ENCODE measurements at places on chromosomes 2 and 18.

GRCh38 chr2:126660971-126661370 is 5.0 kb downstream of the GYPC start:
- no peak for DNase-seq

DNA sequence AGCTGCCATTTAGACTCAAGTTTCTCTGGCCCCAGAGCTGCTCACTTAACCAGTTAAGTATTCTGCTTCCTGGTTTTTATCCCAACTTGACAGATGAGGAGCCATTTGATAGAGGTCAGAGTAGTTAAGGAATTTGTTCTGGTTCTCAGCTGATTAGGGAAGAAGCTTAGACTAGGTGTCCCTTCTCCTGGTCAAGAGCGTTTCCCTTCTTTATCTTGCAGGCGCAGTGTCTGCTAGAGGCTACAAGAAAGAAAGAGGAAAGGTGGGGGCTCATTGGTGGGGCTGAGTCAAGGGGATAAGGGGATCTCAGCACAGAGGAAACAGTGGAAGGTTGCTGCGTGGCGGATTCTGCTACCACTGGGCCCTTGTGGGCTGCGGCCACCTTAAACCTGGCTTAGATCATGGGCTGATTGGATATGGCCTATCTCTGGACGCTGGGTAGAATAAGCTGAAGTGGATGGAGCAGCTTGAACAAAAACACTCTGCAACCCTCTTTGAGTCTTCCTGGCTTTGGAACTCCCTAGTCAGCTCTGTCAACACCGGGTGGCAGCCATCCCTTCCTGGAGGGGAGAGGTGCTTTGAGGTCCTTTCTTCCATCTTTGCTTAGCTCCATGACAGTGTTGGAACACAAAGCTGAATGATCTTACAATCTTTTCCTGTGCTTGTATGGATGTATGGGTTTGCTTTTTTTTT is 70.8 kb downstream of the QPCT start:
- DNase-seq = no peak

GRCh38 chr2:235577404-235578330 is 83.8 kb downstream of the AGAP1 start:
- DNase-seq = no peak

DNA sequence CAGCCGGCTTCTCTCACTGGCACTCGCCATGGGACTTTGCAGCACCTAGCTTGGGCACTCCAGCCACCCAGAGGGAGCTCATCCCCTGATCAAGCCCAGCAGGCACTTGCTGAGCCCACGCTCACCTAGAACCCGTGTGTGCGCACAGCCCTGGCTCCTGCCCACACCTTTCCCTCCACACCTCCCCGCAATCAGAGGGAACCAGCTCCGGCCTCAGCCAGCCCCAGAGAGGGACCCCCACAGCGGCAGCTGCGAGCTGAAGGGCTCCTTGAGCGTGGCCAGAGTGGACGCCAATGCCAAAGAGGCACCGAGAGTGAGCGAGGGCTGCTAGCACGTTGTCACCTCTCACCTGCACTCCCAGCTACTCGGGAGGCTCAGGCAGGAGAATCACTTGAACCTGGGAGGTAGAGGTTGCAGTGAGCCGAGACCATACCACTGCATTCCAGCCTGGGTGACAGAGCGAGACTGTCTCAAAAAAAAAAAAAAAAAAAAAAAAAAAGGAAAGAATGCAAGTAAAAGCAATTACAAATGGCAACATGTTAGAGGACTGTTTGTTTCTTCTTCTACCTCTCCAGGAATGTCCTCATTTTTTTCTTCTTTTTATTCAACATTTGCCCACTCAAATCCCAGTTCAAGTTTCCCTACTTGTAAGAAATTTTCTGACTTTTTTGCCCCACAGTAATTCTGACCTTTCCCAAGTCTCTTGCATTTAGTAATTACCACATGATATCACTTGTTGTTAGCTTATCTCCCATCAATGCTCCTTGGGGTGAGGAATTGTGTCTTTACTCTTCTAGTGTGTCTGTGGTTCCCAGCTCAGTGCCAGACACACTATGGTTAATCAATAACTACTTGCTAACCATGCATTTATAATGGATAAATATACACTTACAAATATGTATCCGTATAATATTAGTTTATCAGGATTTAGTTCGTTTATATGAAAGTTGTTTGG is 40.6 kb upstream of the ST3GAL5 start:
- no peak for DNase-seq

GRCh38 chr2:122100756-122101155 is 345.3 kb downstream of the TSN start:
- DNase-seq = no peak

DNA sequence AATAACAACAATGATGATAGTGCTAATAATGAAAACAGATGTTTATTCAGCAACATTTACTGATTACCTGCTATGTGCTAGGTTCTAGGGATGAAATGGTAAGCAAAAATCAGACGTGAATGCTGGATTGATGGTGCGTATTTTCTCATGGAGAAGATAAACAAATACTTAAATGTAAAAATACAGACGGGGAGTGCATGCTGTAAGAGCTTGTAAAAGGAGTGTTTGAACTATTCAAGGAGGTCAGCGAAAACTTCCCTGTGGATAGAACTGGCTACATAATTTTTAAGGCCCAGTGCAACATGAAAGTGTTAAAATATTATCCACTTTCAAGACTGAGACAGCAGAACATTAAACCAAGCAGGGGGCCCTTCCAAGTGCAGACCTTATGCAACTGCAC is 22.1 kb downstream of the MTX2 start:
- DNase-seq = no peak

All from Jurkat, Clone E6-1 (cell line).